Stimulated activated CD4-positive, alpha-beta T cell treated with anti-CD3 and anti-CD28 coated beads, TNF-alpha, amount 100 ng/mL, for 48 hours (primary cell): ENCODE measurements at places on chromosomes 6 and 20.

DNA sequence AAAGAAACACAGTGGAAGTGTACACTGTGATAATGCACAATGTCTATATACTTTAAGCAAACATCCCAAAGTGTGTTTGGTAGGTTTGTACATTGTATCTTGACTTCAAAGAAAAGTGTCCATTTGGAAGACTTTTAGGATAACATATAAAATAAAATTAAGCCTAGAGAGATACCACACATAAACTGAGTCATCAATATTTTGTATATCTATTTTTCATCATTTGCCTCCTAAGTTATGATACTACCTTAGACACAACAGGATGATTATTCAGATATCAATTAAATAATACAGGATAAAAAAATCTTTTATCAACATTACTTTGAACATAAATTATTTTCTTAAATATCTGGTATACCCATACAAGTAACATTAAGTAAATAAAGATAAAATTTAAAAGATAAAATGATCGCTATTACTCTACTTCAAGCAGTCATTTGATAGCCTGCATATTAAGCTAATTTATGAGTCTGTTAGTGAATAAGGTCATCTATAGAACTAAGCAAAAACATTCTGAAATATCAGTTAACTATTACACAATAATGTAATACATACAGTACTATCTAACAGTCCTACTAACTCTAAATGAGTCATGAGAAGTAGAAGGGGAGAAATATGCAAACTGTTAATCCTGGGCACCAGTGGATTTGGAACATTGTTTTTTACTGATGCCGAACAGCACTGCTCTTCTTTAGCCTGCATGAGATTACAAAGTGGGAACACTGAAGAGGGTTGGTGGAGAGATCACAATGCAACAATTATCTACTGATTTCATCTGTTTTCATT is 158.4 kb upstream of the SIM1 start:
- no peak for DNase-seq

GRCh38 chr20:17648315-17648646 is 33.8 kb downstream of the RRBP1 start:
- DNase-seq: no peak

GRCh38 chr6:41546475-41546865 is 289 bp downstream of the FOXP4 start:
- no peak for DNase-seq

- DNase-seq: no peak
These were observed 6.5 kb upstream of the BPIFB1 start for GRCh38 chr20:33276303-33277113.

DNA sequence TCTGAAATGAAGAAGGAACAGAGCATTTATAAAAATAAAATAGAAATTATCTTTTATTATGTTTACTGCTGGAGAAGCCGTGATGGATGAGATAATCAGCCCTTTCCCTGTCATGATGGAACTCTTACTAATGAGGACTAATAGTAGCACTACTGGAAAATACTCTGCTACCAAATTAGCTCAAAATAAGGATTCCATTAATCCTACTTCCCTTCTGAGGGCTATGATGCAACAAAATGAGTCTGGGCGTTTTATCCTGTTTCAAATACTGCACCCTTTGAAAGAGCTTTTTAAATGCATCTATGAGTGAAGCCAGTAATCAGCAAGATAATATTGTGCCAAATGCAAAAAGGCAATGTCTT is 59.3 kb upstream of the CARMIL1 start:
- DNase-seq: no peak

DNA sequence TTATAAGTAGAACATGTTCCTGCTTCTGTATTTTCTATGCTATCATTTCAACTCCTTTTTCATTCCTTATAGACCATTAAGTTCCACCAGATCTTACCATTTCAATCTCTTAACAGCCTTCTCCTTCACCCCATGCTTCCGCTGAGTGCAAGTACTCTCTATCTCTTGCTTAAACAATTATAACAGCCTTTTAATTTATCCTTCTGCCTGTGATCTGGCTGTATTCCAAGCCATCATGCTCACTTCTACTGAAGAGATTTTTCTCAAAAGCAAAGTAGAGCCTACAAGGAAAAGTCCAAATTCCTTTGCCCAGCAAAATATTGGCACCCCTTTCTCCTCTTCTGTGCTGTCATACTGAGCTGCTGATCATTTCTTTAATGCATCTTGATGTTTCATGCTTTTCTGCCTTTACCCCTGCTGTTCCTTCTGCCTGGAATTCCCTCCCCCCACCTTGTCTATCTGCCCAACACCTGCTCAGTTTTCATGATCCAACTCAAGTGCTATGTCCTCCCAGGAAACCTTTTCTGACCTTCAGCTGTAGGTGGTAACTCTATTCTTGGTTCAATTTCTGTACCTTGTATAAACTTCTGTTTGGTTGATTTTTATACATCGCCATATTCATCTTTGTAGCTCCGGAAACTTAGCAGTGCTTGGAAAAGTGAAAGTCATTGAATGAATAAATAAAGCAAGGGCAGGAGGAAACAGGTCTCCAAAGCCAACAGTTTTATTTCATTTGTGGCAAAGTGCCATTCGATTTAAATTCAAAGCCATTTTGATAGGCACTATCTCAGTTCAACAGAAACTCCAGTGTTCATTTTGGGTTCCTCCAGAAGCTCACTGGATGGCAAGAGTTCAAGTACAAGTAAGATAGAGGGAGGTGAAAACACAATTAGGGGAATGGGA is 10.5 kb upstream of the BMP2 start:
- DNase-seq: no peak
